ENCODE measurements at places on chromosomes 2 and 18.
A peak's percentile ranks its signal among the peaks of the same experiment; 100 is the strongest.

GRCh38 chr2:168685600-168686451 is 116.6 kb upstream of the NOSTRIN start:
- DNase-seq: no peak

GRCh38 chr18:23220355-23220754 is 85.1 kb downstream of the CABLES1 start:
- no peak for DNase-seq

GRCh38 chr2:220891405-220891804 is 680.7 kb downstream of the EPHA4 start:
- DNase-seq: peak; percentile 80

DNA sequence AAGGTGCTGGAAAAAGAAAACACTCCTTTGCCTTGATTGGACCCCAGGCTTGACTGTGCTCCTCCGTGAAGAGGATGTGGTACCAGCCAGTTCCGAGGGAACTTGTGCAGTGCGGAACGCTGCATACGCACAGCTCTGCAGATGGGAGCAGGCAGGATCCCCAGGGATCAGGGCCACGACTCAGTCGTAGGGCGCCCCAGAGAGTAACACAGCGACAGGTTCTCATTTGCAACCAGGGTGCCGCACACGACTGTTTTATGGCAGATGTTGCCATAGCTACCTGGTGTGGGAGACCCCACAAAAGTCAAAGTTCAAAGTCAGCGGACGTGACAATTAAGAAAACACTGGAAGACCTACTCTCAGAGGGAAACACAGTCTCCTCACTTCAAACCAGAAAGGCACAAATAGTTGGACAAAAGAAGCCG is 779 bp downstream of the MALL start:
- DNase-seq: no peak

DNA sequence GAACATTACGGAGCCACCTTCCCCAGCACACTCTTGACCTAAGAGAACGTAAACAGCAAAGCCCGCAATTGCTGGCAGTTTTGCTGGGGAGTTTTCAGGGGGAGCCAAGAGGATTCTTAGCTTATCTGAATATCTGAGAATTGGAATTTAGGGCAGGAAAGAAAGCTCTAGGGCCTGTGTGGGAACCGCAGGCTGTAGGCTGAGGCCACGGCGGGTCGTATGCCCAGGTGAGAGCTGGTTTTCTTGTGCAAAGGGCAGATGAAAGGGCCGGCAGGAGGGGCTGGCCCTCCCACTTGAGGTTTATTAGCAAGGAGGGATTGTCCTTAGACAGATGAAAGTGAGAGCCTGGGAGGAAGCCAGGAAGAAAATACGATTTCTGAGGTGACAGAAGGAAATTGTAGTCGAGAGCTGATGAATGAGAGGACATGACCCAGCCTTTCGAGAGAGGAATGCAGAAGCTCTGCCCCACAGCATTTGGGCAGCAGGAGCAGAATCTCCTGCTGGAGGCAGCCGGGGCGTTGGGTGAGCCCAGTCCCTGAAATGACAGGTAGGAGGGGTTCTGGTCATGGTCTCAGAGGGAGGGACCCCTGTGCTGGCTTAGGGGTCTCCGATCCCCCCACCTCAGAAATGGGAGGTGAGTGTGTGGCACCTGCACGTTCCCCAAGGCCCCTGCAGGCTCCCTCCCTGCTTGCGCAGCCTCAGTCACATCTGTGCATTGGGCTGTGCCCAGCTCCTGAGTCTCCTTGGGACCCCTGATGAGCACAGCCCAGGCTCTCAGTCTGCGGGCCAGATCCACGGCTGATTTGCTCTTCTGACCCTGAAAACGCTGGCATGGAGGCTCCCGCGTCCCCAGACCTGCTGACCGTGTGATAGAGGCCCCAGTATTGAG is 61.1 kb downstream of the CABLES1 start:
- no peak for DNase-seq

Data from HTR-8/SVneo (cell line).